ENCODE measurements at places on chromosomes 3 and 15.

DNA sequence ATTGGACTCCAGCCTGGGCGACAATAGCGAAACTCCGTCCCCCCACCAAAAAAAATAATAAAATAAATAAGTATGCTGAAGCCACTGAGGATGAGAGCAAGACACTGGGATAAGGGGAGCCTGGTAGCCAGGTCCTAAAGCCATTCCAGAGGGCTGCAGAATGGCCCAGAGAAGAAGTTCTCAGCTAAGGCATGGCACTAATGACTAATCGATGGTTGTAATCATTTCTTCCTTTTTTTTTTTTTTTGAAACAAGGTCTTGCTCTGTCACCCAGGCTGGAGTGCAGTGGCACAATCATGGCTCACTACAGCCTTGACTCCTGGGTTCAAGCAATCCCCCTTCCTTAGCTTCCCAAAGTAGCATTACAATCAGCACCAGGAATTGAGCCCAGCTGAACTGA is 25.6 kb upstream of the ZNF774 start:
- no peak for DNase-seq

GRCh38 chr3:179026636-179027035 is 45.0 kb downstream of the ZMAT3 start:
- no peak for DNase-seq

DNA sequence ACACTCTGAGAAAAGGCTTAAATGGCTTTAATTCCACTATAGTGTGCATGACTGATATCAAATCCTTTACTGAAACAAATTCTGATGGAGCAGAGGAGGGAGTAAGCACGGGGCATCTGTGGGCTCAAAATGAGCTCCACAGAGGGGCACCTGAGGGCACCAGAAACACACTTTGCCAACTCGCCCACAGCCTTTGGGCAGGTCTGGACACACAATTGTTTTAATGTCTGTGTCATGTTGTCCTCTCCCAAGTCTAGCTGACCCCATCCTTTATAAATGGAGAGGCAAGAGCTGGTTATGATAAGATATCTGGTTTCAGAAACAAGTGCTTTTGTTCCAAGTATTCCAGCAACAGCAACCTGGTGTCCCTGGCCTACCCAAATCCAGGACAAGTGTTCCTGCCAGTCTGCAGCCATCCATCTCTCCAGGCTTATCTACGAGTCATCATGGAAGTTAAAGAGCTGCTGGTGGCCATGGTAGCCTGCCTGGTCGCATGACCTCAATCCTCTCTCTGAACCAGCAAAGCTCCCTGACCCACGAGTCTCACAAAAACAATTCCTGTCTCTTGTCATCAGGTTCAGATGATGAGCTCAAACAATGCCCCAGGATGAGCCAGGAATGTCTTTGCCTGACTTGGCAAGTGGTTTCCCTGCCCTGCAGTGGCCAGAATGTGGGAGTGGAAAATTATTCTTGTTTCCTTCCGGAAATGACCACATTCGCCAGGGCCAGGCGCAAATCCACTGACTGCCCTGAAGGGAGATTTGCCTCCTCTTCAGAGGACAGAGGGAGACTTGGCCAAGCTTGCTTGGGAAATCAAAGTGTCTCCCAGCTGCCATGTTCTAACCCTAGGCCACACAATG is 64.4 kb upstream of the TPM1 start:
- no peak for DNase-seq

GRCh38 chr3:192841428-192841827 is 76.2 kb downstream of the MB21D2 start:
- no peak for DNase-seq

DNA sequence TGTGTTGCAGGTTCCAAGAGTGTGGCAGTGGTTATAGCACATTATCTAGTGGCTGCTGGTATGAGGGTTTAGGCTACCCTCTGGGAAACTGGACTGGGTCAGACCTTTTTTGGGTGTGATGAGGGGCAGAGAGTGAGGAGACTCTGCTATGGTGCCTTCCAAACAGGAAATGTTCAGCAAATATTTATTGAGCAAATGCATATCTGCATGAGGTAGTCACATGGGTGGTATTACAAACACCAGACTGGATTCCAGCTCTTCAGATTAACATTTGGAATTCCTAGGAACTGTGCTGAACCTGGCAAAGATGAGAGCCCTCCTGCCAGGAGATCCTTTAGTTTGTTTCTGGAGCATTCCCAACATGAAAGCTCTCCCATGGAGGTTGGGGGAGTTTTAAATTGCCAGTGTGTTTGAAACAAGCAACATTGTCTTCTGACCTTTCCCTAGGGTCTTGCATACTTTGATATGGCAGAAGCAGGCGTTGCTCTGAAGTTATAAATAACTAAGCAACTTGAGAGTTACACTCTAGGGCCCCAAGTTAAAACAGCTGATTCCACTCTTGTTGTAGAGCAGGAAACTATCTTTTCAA is 341.2 kb upstream of the C2CD4B start:
- no peak for DNase-seq

DNA sequence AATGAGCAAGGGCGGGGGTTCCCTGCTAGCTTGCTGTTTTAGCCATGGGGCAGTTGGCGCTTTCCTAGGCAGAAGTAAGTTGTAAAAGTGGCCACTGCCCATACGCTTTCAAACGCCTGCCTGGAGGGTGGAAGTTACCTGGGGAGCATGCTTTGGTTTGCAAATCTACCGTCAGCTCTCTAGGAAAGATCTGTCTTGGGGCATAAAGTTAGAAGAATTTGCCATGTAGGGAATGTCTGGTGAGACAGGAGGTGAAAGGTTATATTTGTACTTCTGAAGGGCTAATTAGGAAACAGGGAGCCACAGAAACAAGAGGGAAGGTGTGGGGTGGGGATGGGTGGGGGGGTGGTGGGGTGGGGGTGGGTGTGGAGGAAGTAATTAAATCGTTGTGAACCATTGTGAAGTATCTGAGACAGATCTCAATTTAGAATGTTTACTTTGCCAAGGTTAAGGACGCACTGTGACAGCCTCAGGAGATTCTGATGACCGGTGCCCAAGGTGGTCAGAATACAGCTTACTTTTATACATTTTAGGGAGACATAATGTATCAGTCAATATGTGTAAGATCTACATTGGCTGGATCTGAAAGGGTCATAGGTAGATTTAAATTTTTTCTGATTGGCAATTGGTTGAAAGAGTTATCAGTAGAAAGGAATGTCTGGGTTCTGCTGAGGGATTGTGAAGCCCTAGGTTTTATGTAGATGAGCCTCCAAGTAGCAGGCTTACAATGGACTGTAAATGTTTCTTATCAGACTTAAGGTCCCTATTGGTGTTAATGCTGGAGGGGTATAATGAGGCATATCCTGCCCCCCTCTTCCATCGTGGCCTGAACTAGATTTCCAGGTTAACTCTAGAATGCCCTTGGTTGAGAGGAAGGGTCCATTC is 62.0 kb upstream of the GCNT3 start:
- DNase-seq: no peak

All from CD4-positive, alpha-beta T cell treated with Interferon gamma for 1 hour (primary cell).